Endodermal cell (in vitro differentiated cells): ENCODE measurements at places on chromosomes 4 and X.

DNA sequence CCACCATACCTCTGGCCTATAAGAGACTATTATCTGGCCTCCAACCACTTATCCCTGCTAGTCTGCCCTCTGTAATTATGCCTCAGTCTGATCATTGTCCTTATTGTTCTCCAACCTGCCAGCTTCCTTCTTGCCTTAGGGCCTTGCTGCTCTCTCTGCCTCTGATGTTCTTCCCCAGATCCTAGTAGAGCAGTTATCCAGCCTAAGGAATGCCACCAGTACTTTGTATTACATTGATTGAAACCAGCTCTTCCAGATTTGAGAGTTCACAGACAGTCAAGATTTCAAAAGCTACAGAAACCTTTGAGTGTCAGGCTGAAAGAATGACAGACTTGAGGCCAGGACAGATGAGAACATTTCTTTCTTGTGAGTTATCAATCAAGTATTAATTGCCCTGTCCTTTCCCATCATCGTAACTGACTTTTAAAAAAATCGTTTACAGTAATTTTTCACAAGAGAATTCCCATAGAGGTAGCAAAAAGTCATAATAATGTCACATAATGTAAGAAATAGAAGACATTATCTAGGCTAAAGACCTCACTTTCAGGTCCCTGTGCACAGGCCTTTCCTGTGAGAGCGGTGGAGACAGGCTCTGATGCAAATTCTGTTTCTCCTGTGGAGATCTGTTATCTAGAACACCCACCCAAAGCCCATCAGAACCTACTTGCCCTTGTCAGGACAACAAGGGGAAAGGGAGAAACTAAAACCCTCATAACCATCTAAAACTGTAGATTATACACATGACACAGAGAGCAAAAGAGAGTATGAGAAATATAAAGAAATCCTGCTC, 64.1 kb upstream of the GUCY1A1 start:
- no peak for DNase-seq

- DNase-seq = no peak
Measured at GRCh38 chr4:97106161-97106560, 1037.1 kb downstream of the STPG2 start.

DNA sequence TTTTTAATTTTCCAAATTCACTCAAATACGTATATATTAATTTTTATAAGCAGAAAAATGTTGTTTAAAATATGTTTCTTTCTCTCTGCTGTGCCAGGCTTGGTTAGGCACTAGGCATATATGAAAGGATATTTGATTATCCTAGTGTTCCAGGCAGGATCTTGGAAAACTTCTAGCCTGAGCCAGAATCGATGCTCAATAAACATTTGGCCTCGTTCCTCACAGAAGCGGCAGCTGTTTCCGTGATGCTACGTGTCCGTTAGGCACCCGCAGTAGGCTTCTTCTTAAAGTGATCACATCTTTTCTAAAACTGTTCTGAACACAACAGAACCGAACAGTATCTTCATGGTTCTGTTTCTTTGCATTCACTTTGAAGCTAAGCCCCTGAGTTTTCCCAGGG, 50.1 kb upstream of the CRMP1 start:
- no peak for DNase-seq

DNA sequence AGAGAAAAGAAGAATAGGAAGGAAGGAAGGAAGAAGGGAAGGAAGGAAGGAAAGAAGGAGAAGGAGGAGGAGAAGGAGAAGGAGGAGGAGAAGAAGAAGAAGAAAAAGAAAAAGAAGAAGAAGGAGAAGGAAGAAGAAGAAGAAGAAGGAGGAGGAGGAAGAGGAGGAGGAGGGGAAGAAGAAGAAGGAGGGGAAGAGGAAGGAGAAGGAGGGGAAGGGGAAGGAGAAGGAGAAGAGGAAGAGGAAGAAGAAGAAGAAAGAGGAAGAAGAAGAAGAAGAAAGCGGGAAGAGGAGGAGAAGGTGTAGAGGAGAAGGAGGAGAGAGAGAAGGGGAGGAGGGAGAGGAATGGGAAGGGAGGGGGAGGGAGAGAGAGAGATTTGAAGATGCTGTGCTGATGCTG, 22.6 kb downstream of the CCKAR start:
- no peak for DNase-seq

DNA sequence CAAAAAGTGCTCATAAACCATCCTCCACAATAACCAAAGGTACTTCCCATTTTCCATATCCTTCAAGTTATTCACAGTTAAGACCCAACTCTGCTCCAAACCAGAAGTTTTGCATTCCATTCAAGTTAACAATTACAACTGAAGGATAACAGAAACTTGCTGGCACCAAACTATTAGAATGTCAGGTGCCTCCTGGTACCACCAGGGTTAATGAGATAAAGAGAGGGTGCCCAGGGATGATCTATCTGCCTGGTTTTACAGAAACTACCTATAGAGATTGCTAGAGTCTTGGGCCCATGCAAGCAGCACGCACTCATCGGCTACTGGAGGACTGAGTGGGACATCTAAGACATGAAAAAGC, 114.6 kb downstream of the RBM47 start:
- no peak for DNase-seq

GRCh38 chr4:141739636-141740035, 103.3 kb downstream of the IL15 start:
- DNase-seq = no peak

DNA sequence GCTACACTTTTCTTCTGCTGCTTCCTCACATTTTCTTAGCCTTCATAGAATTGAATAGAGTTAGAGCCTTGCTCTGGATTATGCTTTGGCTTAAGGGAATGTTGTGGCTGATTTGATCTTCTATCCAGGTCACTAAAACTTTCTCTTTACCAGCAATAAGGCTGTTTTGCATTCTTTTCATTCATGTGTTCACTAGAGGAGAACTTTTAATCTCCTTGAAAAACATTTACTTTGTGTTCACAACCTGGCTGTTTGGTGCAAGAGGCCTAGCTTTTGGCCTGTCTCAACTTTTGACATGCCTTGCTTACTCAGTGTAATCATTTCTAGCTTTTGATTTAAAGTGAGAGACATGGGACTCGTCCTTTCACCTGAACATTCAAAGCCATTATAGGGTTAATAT, 87.7 kb upstream of the RAB40AL start:
- no peak for DNase-seq

DNA sequence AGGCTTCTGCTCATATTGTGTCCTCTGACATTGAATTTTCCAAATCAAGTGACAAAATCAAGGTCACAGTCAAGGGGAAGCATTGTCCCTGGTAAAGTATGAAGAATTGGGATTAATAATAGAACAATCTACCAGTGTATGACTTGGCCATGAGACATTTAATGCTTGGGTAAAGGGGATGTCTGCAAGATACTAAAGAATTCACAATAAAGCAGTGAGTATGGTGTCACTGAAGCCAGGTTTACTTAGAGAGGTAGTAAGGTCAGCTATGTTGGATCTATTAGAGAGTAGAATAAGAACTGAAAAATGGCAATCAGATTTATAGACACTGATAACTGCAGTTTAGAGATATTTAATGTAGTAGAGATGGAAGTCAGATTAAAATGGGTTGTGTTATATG, 349.2 kb downstream of the BMPR1B start:
- no peak for DNase-seq

GRCh38 chrX:87468941-87469340, 48.7 kb upstream of the KLHL4 start:
- no peak for DNase-seq

- DNase-seq = no peak
Measured at GRCh38 chr4:150890246-150890645, 124.8 kb downstream of the LRBA start.

- no peak for DNase-seq
Measured at GRCh38 chr4:88599714-88600113, 7.4 kb downstream of the HERC3 start.
